NCI-H1436 (cell line): ENCODE measurements at places on chromosomes 12 and 14.
A peak's percentile ranks its signal among the peaks of the same experiment; 100 is the strongest.

DNA sequence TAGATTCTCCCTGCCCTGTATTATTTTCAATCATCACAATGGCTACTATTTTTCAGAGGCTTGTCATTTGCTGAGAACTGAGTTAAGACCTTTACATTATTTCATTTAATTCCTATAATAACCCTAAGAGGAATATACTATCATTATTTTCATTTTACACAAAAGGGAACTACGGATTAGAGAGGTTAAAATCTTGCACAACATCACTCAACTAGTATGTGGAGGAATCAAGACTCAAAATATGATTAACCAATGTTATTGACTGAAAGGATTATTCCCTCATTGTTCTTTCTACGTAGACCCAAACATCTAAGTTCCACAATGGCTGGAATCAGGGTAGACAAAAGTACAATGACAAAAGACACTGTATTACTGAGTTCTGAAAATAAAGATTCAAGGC, 45.0 kb downstream of the GPR65 start:
- no peak for DNase-seq

DNA sequence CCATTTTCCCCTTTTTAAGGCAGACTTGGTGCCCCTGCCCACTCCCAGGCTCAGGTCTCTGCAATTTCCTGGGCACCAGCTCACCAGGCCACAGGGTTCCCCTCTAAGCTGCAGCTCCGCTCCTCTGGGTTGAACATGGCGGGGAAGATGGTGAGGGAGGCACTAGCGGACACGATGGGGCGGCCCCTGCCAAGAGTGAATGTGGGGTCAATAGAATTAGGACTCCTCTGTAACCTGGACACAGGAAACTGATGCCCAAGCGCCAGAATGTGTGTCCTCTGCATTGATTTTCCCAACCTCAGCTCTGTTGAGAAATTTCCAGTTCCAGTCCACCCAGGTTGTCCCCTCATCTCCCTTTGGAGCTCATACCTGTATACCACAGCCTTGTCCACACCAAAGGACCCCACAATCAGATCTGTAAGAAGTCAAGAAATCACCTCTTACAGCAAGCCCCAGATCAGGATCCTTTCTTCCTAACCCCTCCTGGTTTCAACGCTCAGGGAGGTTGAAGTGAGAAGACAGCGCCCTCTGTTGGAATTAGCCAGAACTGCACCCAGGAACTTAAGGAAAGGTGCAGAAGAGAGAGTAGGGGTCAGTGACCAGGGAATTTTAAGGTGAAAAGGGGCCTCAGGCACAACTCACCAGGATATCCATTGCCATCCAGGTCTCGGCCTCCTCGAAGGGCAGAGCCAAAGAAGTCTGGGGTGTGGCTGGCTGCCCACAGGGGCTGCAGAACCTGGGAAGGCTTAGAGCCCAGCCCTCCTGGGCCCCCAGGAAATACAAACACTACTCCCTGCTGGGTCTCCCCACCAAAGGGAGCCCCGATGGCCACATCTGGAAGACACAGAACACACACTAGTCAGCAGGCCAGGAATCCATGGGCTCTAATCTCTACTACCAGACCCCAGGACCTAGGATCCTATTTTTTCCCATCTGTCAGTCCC, 14.7 kb downstream of the ITGA5 start:
- peak; percentile 59 for DNase-seq

DNA sequence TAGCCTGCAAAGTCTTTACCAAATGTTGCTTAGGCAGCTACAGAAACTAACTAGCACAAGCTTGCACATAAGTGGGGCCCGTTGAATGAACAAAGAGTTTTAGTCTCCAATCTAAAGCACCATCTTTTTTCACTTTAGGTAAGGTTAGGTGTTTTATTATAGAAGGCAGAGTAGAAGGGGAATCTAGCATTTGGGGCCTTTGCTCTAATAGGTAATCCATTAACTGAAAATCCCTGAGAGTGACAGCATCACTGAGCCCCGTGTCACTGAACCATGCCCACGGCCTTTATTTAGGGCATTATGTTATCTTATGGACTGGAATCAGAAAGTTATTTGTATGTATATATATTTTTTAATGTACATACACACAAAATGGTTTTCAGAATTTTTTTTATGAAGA, 25.1 kb downstream of the CPNE8 start:
- DNase-seq = no peak

GRCh38 chr12:108565976-108566375, 3.6 kb downstream of the ISCU start:
- DNase-seq = peak; percentile 94

DNA sequence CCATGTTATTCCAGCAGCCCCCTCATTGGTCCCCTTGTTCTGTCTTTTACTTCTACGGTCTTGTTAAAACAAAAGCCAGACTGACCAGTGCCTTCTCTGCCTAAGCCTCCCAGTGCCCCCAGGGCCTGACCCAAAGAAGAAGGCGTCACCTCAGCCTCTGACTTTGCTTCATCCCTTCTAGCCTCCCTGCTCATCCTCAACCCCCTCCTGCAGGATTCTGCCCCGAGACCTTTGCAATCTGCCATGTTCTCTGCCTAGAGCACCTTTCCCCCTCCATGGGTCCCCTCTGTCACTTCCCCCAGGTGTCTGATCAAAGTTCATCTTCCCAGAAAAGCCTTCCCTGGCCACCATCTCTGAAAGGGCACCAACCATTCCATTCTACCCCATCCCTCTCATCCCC, 7.9 kb upstream of the RBM19 start:
- DNase-seq = no peak

DNA sequence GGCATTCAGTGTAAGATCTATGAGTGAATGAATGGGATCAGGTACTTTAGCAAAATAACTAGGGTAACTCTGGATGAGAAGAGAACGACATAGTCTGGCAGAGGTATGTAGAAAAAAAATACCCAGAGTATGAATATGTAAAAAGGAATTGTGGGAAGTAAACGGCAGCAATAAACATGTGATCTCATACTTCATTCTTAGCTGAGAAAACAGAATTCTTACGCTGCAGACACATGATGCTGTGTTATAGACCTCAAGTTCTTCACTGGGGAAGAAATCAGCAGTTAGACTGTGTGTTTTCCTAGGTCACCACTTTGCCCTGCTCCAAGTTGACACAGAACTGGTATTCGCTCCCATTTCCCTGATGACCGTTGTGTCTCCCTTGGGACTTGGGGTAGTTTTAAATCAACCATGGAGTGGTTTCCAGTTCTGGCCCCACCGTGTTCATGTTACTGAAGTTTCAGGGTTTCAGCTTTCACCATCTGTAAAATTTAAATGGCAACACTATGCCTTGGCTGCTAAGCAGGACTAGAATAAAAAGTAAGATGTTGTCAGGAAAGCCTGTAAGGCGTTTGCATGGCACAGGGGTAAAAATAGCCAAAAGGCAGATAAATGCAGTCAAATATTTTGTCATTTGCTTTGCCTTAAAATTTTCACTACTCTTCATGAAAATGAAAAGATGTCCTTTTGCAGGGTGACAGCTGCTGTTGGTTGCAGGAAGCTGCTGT, 223.7 kb downstream of the PELI2 start:
- DNase-seq = no peak

DNA sequence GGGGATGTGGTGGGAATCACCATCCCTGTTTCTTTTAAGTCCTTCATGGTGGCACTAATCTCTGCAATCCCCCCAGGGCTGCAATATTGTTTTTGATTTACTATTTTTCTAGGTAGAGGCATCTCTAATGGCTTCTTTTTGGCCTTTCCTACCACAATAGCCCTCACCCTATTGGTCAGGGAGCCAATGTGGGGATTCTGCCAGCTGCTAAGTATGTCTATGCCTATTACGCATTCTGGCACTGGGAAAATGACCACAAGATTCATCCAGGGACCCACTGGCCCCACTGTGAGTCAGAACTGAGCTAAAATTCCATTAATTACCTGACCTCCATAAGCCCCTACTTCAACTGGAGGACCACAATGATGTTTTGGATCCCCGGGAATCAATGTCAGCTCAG, 15.9 kb upstream of the GLIPR1L2 start:
- no peak for DNase-seq

GRCh38 chr14:88492272-88493089, 62.3 kb downstream of the PTPN21 start:
- peak; percentile 81 for DNase-seq
